Osteoblast (primary cell): ENCODE measurements at places on chromosomes 16 and 17. TPM values are rescaled to one million over a fixed set of nuclear protein-coding genes. Genes with fewer than 3 reads are reported as not detected.

GRCh38 chr17:81898029-81898866 lies 3.8 kb upstream of the NPB start:
- DNase-seq = peak; percentile 99

DNA sequence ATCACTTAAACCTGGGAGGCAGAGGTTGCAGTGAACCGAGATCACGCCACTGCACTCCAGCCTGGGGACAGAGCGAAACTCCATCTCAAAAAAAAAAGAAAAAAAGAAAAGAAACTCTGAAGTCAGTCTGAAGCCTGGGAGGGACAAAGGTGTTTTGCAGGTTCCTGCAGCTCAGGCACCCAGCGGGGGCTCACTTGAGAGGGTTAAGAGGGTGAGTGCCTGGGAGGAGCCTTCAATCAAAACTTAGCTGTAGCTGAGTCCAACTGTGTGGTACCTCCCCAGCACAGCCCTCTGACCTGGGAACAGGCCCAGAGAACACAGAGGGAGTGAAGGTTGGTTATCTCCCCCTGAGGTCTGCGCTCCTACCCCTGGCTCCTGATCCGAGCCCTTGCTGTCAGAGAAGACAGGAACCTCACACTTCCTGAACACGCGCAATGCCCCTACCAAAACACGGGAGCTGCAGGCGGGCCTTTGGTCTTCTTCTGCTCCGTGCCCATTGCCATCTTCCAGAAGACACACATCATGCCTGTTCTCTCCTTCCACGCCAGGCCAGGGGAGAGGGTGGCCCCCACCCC lies 20.4 kb upstream of the ZC3H18 start:
- peak; percentile 58 for DNase-seq

- DNase-seq = no peak
Measured at GRCh38 chr17:81995463-81996231, 18.2 kb downstream of the ASPSCR1 start.

DNA sequence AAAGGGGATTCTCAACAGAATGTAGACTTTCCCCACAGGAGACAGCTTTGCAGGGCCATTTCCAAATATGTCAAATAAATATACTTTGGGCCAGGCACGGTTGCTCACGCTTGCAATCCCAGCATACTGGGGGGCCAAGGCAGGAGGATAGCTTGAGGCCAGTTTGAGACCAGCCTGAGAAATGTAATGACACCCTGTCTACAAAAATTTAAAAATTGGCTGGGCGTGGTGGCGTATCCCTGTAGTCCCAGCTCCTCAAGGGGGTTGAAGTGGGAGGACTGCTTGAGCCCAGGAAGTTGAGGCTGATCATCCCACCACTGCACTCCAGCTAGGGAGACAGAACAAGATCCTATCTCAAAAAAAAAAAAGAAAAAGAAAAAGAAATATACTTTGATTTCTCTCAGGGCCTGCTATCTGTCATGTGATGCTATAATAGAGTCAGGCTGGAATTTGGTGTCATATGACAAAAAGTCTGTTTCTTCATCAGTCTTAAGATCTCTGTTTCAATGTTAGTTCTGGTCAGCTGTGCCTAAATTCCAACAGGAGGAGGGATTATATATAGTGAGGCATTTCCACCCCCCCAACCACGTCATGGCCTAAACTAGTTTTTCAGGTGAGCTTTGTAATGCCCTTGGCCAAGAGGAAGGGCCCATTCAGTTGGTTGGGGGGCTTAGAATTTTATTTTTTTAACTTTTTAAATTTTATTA lies 4.3 kb upstream of the ZDHHC7 start:
- DNase-seq = no peak

The MYH8 gene
- total RNA-seq = not detected in 2 replicates

The CTU2 gene
- total RNA-seq = 14.8 and 15.6 TPM in 2 replicates
